ENCODE measurements at places on chromosomes 5 and 9. TPM values are rescaled to one million over a fixed set of nuclear protein-coding genes. Genes with fewer than 3 reads are reported as not detected.

- no peak for DNase-seq
Measured at GRCh38 chr9:128429513-128430086, 8.9 kb downstream of the CERCAM start.

DNA sequence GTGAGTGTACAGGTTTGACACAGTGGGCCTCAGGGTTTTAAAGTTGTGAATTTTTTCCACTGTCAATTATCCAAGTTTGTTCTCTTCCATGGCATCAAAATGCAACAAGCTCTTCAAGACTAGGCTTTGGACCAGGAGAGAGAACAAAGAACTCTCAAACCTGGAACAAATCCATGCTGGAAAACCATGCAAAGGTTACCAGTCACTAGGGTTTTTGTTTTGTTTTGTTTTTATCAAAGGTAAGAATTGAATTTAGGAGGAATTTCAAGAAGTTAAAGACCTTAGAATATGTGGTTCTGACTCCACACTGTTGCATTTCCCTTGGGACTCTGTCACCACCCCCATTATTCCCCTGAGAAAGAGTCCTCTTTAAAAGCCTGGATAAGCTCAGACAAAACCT, 191.1 kb upstream of the PIK3R1 start:
- no peak for DNase-seq

GRCh38 chr5:131812371-131813160, 15.7 kb upstream of the FNIP1 start:
- DNase-seq: no peak

DNA sequence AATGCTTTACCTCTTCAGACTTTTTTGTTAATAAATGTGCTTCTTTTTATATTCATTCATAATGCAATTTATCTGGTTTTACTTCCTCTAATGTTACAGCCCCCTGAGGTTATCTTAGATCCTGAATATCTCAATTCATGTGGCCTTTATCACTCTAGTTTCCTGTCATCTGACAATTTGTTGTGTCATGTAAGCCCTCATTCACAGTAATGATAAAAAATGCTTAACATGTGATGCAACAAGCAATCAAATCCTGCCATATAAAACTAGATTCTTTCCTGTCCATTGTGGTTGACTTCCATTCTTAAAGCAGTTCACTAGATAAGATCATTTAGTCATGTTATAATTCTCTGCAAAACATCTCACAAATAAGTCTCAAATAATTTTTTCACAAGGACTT, 991.2 kb upstream of the ACO1 start:
- no peak for DNase-seq

GRCh38 chr5:89270901-89271300, 387.9 kb upstream of the MEF2C start:
- no peak for DNase-seq

GRCh38 chr9:133520121-133520835, 4.5 kb downstream of the MYMK start:
- no peak for DNase-seq

DNA sequence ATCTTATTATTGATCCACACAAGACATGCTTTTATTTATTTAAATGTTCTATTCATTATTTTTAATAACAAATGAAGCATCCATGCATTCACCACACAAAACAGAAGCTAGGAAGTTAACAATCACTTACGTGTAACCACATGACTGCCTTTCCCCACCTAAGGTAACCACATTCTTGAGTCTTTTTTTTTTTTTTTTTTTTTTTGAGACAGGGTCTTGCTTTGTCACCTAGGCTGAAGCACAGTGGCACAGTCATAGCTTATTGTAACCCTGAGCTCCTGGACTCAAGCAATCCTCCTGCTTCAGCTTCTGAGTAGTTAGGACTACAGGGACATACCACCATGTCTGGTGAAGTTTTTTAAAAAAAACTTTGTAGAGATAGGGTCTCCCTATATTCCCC, 133.0 kb downstream of the DOCK2 start:
- DNase-seq: no peak

DNA sequence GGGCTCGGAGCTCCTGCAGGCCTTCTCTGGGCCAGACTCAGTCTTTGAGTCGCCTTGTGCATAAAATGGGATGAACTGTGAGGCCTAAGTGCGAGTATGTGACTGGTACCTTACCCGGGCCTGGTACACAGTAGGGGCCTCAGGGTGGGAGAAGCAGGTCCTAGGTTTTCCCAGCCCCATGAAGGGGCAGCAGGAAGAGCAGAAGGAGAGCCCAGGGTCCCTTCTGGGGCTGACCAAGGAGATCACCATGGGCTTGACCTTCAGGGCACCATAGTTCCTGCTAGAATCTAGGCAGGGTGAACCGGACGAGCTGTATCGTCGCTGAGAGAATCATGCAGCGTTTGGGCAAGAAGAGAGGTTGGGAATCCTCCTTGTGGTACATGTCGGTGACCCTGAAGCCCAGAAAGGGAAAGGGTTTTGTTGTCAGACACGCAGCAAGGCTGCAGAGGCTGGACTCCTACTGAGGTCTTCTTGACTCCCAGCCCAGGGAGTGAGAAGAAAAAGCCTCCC, 373 bp upstream of the PHYKPL start:
- DNase-seq: peak; percentile 31

- no peak for DNase-seq
Measured at GRCh38 chr5:96455789-96456188, 22.7 kb upstream of the PCSK1 start.

The QRFP gene
- total RNA-seq: under 0.01 TPM

The STKLD1 gene
- 0.81 TPM for total RNA-seq

All from hematopoietic multipotent progenitor cell (in vitro differentiated cells).